ENCODE measurements at places on chromosomes 7 and 10.

DNA sequence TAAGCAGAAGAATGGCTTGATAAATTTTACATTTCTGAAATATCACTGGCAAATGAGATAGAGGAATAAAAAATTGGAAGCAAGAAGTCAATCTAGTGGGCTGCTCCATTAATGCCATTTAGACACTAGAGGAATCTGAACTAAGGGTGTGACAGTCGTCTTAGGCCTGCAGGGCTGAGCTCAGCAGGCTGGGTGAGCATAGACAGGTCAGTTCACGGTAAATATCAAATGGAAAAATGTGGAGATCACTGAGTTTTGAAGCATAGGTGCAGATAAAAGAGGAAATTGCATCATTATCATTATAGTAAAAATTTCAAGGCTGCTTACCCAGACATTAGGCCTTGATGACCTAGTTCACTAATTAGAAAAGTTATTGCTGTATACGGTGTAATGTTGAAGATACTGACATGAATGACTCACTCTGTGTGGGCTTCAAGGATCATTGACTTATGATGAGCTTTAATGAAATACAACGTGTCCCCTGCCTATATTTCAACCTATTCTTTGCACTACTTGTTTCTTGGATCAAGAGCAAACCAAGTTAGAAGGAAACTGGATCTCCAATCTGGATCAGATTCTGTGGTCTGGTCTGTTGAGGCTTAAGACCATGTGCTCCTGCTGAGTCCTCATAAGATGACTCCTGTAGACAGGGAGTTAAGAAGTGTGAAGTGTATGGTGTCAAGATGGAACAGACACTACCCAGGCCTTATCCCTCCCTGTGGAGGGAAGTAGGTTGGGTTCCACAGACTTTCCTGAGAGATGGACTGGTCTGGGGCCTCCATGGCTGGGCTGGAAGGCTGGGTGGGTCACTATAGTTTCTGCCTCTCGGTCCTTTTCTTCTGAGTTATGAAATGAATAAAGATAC, 3.6 kb downstream of the OR2F2 start:
- no peak for DNase-seq

DNA sequence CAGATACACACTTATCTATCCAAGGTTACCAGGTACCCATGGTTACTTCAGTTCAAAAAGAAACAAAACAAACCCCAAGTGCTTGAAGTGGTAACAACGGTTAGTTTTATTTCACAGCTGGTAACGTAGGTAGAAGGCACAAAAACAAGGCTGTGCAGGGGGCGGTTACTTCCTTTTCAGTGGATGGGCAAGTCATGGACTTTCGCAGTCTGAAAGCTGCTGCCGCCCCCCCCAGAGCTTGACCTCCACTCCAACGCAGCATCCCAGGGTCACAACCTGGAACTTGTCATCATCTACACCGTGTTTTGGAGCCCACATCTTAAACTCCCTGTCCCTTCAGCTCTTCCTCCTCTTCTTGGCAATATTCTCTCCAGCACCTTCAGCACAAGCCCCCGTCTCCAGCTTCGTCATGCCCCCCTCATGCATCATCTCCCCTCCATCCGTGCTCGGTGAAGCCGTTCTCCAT, 181.2 kb upstream of the ITGB1 start:
- DNase-seq, result no peak

DNA sequence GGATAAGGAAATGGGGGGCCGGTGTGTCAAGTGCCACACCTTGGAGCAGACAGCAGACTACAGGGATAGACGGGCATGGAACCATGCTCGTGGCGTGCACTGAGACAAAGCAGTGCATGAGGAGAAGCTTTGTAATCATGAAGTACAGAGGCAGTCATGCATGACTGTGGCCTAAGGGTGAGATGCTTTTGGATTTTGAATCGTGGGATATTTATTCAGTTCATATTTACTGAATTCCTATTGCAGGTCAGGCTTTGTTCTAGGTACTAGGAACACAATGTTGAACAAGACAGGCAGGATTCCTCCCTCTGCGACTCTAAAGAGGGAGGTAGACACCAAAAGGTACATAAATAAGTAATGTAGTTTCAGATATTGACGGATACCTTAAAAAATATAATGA, 597.6 kb downstream of the PARD3 start:
- DNase-seq, result no peak

GRCh38 chr7:133484086-133484485, 231.2 kb downstream of the EXOC4 start:
- no peak for DNase-seq

DNA sequence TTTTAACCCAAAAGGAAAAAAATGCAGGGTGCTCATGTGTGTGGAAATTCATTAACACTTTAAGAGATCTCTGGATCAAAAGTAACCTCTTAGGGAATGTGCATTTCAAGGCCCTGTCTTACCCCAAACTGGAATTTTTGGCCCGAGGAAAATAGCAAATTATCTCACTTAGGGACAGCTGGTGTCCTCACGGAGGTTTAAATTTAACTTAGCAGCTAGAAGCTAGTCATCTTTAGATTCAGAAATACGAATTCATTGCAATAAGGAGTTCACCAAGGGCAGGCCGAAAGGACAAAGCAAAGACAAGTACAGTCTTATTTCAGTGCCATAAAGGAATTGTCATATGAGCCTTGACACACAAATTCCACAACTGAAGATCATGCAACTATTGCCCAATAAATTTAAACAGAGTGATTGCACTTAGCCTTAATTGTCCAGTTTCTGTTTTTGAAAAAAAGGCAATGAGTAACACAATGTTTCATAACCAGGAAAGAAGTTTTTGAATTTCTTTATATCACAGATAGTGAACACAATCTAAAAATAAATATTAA, 22.4 kb upstream of the SEMA3C start:
- no peak for DNase-seq

- DNase-seq, result no peak
Measured at GRCh38 chr7:27693794-27694193, 31.1 kb upstream of the HIBADH start.

DNA sequence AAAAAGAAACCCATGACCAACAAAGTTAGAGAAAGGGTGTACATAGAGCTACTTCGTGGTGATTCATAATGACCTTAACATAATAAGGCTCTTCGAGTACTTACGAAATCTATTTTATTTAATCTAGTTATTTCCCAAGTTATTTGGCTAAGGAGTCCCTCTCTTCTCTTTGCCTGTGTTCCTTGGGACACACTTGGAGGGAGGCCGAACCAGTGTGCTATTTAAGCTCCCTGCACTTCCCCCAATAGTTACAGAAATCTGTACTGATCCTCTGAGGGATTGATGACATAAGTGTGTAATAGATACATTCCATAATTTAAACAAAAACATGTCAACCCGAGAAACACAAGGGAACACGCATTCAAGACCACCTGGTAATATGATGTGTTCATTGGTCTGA, 351.1 kb downstream of the GATA3 start:
- no peak for DNase-seq

DNA sequence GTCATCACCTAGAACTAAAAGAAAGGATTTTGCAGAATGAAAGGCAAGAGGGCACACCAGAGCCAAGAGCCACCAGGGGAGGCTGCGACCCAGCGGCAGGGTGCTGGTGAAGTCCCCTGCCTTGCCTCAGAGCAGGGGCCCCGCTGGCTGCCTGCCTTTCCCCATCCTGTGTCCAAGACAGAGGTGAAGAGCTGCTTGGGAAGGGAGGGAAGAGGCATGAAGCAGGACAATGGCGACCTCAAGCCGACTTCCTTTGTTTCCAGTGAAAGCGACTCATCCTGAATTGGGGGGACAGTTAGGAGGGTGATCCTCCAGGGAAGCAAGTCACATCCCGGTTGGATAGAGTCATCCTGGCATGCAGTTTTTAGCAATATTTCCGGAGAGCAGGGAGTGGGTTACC, 255.5 kb upstream of the YAE1 start:
- no peak for DNase-seq

- no peak for DNase-seq
Measured at GRCh38 chr7:4549681-4550080, 132.4 kb upstream of the FOXK1 start.

DNA sequence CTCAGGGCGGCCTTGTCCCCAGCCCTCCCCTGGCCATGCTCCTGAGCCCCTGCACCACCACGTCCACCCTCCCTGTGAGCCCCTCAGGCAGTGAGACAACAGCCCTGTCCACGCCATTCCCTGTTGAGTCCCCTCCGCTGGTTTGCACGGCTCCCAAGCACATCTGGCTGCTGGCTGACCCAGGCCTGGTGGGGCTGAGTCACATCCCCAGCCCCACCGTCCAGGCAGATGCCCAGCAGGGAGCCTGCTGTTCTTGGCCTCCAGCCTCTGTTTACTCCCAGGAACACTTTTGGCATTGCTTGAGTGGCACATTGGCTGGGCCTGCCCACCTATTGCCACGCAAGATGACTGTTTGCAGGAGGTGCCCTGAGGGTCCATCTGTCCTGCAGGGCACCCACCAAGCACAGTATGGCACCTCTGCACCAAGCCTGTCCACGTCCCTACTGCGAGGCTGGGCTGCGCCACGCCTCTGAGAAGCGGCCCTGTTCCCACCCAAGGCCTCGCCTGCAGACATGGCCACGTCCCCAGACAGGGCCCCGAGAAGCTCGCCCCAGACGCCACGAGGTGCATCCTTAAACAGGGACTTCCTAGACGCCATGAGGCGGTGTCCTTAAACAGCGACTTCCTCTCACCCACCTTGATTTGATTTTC, 48.4 kb upstream of the INPP5A start:
- DNase-seq, result peak; percentile 44

Data from breast epithelium (tissue), 4 donors.